ENCODE measurements at places on chromosomes 16 and 17.
A peak's percentile ranks its signal among the peaks of the same experiment; 100 is the strongest.

DNA sequence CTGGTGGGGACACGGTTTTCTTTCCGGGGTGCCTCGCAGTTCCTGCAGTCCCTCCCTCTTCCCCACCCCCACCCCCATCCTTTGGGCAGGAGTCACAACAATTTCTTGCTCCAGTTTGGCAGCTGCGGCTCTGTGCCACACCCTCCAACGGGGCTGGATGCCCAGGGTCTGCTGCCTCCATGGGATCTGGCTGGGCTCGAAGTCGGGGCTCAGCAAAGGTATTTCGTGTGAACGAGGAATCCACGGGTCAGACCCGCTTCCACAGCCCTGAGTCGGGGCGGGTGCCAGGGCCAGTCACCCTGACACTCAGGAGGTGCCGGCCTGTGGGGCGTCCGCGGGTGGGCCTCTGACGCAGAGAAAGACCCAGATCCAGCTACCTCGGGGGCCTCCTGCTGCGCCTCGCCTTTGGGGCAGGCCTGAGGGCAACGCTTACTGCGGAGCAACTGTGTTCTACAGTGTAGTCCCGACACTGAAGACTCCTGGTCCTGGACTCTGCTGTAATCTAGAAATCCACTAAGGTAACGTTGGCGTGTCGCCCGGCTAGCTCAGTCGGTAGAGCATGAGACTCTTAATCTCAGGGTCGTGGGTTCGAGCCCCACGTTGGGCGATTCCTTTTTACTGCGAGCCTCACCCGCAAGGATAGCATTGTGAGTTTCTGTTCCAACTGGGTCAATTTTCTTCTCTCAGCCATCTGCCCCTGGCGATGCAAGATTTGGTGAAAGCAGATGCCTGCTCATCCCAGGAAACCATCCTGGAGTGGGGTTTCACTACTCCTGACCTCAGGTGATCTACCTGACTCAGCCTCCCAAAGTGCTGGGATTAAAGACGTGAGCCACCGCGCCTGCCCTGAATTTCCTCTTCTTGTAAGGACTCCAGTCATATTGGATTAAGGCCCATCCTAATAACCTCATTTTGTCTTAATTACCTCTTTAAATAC lies 12.6 kb upstream of the OR1F1 start:
- no peaks in the 10 kb centered on the region for H3K36me3 ChIP-seq
- peaks cover 3% of the 10 kb centered on the region for H3K27me3 ChIP-seq

GRCh38 chr17:7745748-7746470 lies 28.4 kb downstream of the DNAH2 start:
- H3K4me1 ChIP-seq, result peaks cover 10% of the 10 kb centered on the region
- H3K27ac ChIP-seq, result no peak overlapping the region
- DNase-seq, result no peak

DNA sequence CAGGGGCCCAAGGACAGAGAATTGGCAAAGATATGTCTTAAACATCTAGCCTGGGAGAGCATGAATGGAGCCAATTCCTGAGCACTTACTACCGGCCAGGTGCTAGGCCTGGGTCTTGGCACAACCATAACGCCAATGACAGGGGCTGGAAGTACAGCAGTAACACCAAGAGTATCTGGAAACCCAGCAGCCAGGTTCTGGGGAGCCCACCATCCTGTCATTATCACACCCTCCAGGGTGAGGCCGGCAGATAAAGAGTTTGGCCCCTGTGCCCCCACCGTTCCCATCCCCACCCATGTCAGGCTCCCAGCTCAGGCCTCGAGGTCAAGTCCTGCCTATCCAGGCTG lies 508 bp upstream of the TMC8 start:
- peak overlapping the region; percentile 6 for H3K27ac ChIP-seq
- DNase-seq, result no peak
- no peaks in the 10 kb centered on the region for H3K36me3 ChIP-seq
- H3K4me1 ChIP-seq, result peaks cover 74% of the 10 kb centered on the region
- H3K27me3 ChIP-seq, result no peaks in the 10 kb centered on the region

- no peaks in the 10 kb centered on the region for H3K27me3 ChIP-seq
- no peak for DNase-seq
- no peaks in the 10 kb centered on the region for H3K4me1 ChIP-seq
- no peaks in the 10 kb centered on the region for H3K36me3 ChIP-seq
- H3K4me3 ChIP-seq, result no peak overlapping the region
Measured at GRCh38 chr16:2821487-2822157, 4.6 kb downstream of the PRSS21 start.

GRCh38 chr16:12016291-12016947 lies 39.9 kb downstream of the SNX29 start:
- H3K4me3 ChIP-seq, result no peak overlapping the region
- H3K27ac ChIP-seq, result no peak overlapping the region
- no peaks in the 10 kb centered on the region for H3K27me3 ChIP-seq
- no peak for DNase-seq
- H3K36me3 ChIP-seq, result no peaks in the 10 kb centered on the region

- H3K27ac ChIP-seq, result no peak overlapping the region
- DNase-seq, result no peak
- no peak overlapping the region for H3K4me3 ChIP-seq
Measured at GRCh38 chr16:21590287-21590686, 9.1 kb upstream of the METTL9 start.

DNA sequence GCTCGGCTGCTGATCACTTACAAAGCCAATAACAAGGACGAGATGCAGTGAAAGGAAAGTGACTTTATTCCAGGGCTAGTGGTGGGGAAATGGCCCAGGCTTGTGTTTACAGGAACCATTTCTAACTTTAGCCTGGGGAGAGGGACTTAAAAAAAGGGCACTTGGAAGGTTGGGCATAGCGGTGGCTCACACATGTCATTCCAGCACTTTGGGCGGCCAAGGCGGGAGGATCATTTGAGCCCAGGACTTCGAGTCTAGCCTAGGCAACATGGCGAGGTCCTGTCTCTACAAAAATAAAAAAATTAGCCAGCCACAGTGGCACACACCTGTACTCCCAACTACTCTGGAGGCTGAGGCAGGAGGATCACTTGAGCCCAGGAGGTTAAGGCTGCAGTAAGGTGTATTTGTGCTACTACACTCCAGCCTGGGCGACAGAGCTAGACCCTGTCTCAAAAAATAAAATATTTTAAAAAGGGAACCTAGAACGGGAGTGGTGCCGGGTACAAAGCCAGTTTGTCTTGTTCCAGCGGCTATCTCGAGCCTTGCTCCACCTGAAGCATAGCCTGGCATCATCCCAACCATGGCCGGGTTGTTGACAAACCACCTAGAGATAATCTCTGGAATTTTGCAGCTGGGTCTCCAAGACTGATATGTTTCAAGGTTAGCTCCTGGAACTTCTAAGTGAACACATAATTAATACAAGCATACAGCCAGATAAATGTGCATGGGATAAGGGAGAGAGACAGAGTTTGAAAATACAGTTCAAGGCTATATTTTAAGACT lies 5.7 kb upstream of the TVP23A start:
- no peaks in the 10 kb centered on the region for H3K27me3 ChIP-seq
- H3K27ac ChIP-seq, result no peak overlapping the region
- peaks cover 23% of the 10 kb centered on the region for H3K4me1 ChIP-seq
- no peak for DNase-seq
- H3K36me3 ChIP-seq, result no peaks in the 10 kb centered on the region
- no peak overlapping the region for H3K4me3 ChIP-seq

GRCh38 chr17:13792314-13792713 lies 190.6 kb upstream of the HS3ST3A1 start:
- H3K4me3 ChIP-seq, result no peak overlapping the region
- H3K27me3 ChIP-seq, result no peaks in the 10 kb centered on the region
- no peak overlapping the region for H3K27ac ChIP-seq
- no peaks in the 10 kb centered on the region for H3K36me3 ChIP-seq
- no peaks in the 10 kb centered on the region for H3K4me1 ChIP-seq

DNA sequence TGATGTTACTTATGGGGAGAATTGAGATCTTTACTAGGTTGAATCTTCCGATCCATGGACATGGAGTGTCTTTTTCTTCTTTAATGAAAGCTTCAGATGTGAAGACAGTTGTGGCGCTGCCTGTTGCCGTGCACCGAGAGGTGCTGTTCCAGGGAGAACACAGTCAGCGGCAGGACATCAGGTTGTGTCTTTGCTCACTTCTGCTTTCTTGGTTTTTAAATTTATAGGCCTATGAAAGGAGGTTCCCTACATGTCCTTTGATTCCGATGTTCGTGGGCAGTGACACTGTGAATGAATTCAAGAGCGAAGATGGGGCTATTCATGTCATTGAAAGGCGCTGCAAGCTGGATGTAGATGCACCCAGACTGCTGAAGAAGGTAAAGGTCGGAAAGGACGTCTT lies 49.8 kb downstream of the SEC14L1 start:
- no peak for DNase-seq
- no peak overlapping the region for H3K4me3 ChIP-seq
- H3K4me1 ChIP-seq, result peaks cover 7% of the 10 kb centered on the region
- H3K27ac ChIP-seq, result no peak overlapping the region
- H3K36me3 ChIP-seq, result no peaks in the 10 kb centered on the region
- H3K27me3 ChIP-seq, result no peaks in the 10 kb centered on the region

DNA sequence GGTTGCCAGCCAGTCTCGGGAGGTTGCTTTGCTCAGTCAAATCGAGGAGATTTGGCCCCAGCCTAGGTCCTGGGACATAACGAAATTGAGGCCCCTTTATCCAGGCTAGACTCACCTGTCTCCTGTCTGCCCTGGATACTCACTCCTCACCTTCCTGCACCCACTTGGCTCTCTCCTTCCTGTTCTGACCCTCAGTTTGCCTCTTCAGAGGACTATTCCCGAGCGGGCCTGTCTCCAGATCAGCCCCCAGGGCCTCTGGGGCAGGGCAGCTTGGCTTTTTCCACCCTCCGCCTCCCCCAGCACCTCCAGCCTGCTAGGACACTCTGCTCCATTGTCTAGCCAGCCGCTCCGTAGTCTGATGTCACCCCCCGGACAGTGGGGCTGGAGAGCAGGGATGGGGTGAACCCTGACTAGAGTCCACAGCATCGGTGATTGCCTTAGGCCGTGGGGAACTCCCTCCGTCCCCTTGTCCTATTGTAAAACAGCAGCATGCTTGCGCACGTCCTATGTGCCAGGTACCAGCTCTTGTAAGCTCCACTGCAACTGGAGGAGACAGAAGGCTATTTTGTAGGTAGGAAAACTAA lies 8.8 kb downstream of the WFIKKN2 start:
- H3K27me3 ChIP-seq, result no peaks in the 10 kb centered on the region
- H3K4me3 ChIP-seq, result no peak overlapping the region
- no peaks in the 10 kb centered on the region for H3K4me1 ChIP-seq
- peak; percentile 94 for DNase-seq

GRCh38 chr16:49854188-49854795 lies 1.6 kb downstream of the ZNF423 start:
- no peaks in the 10 kb centered on the region for H3K36me3 ChIP-seq
- peak overlapping the region; percentile 87 for H3K27ac ChIP-seq
- peaks cover 36% of the 10 kb centered on the region for H3K4me1 ChIP-seq
- peak overlapping the region; percentile 53 for H3K4me3 ChIP-seq
- H3K27me3 ChIP-seq, result no peaks in the 10 kb centered on the region

DNA sequence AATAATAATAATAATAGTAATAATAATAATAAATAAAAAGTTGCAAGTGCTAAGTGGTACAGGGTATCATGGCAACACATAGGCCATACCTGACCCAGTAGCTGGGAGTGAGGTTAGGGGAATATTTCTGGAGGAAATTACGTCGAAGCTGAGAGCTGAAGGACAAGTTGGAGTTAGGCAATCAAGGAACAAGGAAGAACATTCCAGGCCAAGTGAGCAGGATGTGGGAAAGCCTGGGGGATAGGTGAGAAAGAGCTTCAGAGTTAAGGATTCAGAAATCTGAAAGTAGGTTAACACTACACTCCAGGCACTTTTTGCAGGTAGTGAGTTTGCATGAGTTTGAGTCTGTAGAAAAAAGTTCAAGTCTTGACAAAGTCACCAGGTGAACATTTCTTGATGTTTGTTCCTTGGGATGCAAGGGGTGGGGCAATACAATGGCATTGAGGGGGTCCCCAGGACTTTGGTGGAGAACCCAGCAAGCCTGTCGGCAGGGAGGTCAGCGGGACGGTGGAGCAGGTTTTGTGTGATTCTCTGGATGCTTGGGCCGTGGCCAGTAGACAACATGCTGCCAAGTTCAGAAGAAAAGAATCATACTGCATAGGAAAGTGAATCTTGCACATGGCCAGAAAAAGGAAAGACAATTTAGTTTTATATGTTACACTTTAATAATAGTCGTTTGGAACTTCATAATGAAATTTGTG lies 27.7 kb upstream of the MPHOSPH6 start:
- no peaks in the 10 kb centered on the region for H3K27me3 ChIP-seq
- no peak overlapping the region for H3K27ac ChIP-seq
- no peaks in the 10 kb centered on the region for H3K4me1 ChIP-seq
- H3K36me3 ChIP-seq, result no peaks in the 10 kb centered on the region

DNA sequence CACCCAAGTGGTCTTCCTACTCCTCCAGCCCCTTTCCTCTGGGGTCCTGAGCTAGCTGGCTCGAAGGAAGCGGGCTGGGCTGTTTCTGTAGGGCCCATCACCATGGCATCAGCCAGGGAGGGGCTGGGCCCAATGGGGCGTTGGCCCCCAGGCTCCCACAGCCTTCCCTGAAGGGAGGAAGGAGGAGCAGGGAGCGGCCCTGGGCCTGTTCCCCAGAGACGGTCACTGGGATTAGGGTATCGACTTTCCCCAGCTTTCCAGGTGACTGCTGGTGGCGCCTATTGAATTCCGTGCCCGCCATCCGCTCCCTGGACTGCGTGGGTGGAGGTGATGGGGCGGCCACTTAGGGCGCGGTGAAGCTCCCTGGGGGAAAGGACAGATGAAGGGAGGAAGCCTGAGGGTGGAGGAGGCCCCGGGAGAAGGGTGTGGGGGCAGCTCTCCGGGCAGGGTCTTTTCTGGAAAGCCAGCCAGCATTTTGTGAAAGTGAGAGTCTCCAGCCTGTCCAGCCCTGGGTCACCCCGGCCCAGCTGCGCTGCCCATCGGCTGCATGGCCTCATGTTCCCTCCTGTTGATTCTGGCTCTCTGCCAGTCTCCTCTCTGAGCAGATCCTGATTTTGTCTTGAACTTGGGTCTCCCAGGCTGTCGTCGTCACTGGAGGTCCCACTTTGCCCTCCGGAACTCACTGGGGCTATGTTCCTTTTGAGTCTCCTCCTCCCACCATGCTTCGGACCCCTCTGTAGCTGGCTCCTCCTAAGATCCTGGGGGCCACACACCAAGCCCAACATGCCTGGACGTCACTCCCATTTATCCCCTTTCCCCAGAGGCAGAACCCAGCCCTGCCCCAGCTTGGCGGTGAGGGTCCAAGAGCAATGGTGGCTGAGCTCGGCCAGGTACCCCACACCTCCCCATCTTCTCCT lies 9.8 kb downstream of the NHERF1 start:
- H3K4me1 ChIP-seq, result peaks cover 83% of the 10 kb centered on the region
- H3K27me3 ChIP-seq, result no peaks in the 10 kb centered on the region
- H3K36me3 ChIP-seq, result no peaks in the 10 kb centered on the region

DNA sequence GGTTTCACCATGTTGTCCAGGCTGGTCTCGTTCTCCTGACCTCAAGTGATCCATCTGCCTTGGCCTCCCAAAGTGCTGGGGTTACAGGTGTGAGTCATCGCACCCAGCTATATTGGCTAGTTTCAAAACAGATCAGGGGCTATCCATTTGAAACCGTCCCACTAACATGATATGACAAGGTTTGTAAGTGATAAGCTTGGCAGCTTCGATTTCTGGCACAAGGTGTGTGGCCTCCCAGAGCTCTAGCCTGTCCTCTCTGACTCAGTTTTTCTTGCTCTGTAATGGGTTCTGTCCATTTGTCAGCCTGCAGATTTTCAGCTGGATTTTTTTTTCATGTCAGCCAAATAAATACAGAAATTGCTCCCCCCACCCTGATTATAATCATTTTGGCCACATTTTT lies 31.8 kb upstream of the TENT4B start:
- no peaks in the 10 kb centered on the region for H3K36me3 ChIP-seq
- no peaks in the 10 kb centered on the region for H3K4me1 ChIP-seq
- no peak overlapping the region for H3K27ac ChIP-seq
- no peaks in the 10 kb centered on the region for H3K27me3 ChIP-seq
- H3K4me3 ChIP-seq, result no peak overlapping the region

- H3K4me3 ChIP-seq, result peak overlapping the region; percentile 42
- no peaks in the 10 kb centered on the region for H3K4me1 ChIP-seq
- no peaks in the 10 kb centered on the region for H3K36me3 ChIP-seq
- no peak for DNase-seq
Measured at GRCh38 chr17:6936370-6937028, 59.4 kb upstream of the ALOX12 start.
